RPMI8226 (cell line): ENCODE measurements at places on chromosomes 2 and 18.

DNA sequence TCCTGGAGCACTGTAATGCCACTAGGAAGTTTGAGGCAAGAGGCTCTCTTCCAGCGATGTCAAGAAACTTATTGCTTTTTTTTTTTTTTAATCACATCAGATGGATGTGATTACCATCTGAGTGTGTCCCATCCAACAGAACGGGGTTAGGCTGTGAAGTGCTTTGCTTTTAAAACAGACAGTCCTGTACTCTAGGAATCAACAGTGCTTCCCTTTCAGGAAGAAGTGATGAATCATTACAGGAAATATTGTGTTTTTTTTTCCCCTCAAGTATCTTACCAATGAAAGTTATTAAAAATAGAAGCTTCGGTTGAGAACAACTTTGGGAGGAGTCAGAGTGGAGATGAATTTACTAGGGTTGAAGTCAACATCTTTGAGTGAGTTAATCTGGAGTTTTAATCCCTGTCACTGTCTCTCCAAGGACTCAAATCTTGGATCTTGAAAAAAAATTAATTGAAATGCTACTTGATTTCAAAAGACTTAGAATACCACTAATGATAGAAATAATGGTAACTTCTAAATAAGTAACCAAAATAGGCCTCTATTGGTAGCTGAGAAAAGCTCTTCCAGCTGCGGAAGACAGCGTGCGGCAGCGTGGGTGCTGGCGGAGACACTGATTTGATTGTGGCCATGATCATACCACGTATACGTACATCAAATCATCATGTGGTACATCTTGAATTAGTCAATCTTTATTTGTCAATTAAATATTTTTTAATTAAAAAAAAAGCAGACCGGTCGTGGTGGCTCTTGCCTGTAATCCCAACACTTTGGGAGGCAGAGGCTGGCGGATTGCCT is 45.5 kb downstream of the GATA6 start:
- no peak for DNase-seq

GRCh38 chr2:192159736-192160135 is 35.0 kb downstream of the TMEFF2 start:
- DNase-seq = no peak

DNA sequence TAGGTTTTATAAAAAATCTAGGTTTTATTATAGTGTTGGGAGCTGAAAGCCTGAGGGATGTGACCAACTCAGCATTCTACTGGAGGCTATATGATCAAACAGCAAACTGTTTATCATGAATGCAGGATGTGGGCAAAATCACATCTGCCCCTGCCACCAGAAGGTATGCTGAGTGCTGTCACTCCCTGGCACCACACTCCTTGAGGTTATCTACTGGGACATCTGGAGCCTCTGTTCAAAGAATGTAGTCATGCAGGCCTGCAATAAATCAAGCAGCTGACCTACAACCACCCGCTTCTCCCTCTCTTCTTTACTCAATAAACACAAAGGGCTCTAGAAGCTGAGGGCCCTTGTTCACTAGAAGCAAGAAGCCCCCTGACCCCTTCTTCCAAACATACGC is 328.4 kb upstream of the DDX18 start:
- no peak for DNase-seq

- DNase-seq = no peak
Measured at GRCh38 chr2:236505648-236506047, 64.0 kb upstream of the ACKR3 start.

- DNase-seq = no peak
Measured at GRCh38 chr2:224551693-224552092, 33.5 kb downstream of the CUL3 start.

GRCh38 chr18:44789710-44790109 is 109.0 kb downstream of the SETBP1 start:
- no peak for DNase-seq

DNA sequence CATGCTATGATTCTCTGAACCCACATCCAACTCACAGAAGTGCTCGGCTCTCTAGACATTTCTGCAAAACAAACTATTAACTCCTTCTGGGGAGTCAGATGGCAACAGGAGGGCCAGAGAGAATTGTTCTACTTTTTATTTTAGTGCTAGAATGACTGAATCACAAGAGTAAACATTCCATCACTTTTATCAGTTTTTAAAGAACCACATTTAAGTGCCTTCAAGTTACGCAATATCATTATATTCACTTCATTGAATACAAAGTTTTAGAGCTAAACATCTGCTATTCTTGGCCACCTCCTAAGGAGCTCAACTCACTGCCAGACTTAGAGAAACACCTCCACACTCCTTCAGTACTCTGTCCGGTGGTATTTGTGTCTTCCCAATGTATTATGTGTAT is 22.4 kb downstream of the B4GALT6 start:
- no peak for DNase-seq

GRCh38 chr18:23718243-23718720 is 29.0 kb downstream of the LAMA3 start:
- DNase-seq = no peak

- DNase-seq = no peak
Measured at GRCh38 chr2:11011359-11011758, 99.6 kb downstream of the KCNF1 start.

- no peak for DNase-seq
Measured at GRCh38 chr2:239152916-239153305, 247.9 kb downstream of the HDAC4 start.

GRCh38 chr2:226868331-226869162 is 32.7 kb downstream of the RHBDD1 start:
- no peak for DNase-seq

- peak; percentile 31 for DNase-seq
Measured at GRCh38 chr18:56637711-56638231, 621 bp downstream of the TXNL1 start.

GRCh38 chr2:144430722-144431391 is 89.1 kb downstream of the ZEB2 start:
- DNase-seq = no peak

GRCh38 chr2:160911258-160911657 is 249.0 kb upstream of the TANK start:
- no peak for DNase-seq

DNA sequence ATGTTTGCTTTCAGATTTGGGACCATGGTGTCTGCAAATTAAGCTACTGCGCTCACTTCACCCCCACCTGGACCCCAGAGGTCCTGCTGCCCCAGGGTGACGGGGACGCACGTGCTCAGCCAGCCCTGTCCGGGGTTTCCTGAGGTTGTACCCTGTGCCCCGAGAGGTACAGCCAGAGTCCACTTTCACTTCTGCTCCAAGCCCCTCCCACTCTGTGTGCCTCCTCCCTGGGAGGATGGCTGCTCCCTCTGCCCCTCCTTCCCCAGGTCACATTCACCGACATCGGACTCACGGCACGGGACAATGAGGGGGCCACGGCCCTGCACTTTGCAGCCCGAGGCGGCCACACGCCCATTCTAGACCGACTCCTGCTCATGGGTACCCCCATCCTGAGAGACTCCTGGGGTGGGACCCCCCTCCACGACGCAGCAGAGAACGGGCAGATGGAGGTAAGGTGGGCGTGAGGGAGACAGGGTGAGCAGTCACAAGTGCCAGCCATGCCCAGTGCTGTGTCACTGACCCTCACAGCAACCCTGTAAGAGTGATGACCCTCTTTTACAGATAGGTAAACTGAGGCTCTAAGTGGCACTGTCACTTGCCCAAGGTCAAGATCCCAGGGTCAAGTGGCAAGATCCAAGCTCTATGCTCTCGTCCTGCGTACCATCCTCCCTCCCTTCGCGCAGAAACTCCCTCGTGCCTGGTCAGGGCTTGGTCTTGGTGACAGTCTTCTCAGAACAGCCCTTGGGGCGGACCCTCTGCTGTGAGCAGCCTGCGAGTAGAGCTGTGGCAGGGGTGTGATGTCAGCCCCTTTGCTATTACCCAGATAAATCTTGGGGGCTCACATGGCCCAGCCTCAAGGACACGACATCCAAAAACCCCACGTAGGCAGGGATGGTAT is 7.6 kb downstream of the ESPNL start:
- peak; percentile 86 for DNase-seq

GRCh38 chr18:58860747-58861231 is 3.9 kb upstream of the ZNF532 start:
- no peak for DNase-seq

- no peak for DNase-seq
Measured at GRCh38 chr2:128615571-128615970, 296.9 kb upstream of the HS6ST1 start.

GRCh38 chr2:210157526-210157925 is 13.7 kb downstream of the KANSL1L start:
- DNase-seq = no peak

DNA sequence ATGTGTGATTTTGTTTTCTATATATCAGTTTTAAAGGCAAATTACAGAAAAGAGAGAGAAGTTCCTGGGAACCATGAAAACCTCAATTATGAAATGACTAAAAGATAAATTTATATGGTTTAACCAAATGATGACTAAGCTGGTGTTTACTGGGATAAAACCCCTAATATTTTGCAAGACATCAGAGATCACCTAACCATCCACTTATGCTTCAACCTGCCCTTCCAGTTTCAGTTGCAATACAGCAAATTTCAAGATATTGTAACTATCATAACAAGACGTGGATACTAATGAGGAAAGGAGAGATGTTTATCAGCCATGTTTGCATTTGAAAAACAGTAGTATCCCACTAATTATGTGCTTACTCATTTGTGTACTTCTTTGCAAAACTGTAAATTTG is 108.2 kb downstream of the GAREM1 start:
- no peak for DNase-seq

DNA sequence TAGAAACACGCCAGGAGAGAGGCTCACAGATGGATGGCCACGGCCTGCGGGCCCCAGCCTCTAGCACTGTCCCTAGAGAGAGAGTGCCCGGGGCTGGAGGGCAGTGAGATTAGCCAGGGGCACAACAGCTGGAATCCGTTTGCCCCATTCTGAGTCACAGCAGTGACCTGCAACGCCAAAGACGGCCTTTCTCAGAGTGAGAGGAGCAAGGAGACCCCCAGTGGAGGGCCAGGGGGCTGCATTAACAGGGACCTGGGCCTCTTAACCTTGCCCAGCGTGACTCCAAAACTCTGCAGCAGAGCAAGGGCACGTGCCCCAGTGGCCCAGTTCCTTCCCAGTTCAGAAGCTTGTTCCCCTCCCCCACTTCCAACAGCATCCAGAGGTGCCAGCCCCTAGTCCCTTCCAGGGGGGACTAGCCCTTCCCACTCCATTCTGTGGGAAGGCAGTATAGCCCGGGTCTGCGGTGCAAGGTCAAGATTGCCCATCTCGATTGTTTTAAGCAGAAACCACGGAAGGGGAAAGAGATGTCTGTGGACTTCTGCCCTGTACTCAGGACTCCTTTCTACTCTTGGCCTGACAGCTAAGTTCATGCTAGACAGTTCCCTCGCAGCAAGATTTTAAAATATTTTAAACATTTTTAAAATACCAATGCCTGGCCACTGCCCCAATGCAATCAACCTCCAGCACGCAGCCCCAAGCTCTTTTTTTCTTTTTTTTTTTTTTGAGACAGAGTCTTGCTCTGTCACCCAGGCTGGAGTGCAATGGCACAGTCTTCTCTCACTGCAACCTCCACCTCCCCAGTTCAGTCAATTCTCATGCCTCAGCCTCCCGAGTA is 50.9 kb upstream of the BIN1 start:
- DNase-seq = no peak

DNA sequence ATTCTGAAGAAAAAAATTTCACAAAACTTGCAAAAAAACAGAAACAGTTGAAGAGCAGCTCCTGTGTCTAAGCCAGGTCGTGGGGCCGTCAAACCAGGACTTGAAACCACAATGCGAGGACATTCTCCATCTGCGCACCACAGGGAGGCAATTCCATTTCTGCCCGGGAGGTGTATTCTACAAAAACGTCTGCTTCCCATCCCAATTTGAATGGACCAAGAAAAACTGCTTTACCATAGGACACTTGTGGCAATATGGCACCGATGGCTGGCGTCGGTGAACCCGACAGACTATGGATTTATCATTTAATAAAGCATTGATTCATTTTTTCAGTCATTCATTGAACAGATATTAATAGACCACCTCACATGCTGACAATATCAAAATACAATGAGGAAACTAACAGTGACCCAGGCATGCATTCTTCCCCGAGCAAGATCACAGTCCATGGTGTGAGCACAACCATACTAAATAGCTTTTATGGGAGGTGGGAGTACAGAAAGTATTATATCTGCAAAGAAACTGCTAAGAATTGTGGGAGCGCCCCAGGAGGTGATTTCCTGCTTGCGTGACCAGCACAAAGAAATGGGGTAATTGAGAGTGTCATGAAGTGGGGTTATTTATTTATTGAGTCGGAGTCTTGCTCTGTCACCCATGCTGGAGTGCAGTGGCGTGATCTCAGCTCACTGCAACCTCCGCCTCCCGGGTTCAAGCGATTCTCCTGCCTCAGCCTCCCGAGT is 10.5 kb upstream of the ZAP70 start:
- DNase-seq = no peak

DNA sequence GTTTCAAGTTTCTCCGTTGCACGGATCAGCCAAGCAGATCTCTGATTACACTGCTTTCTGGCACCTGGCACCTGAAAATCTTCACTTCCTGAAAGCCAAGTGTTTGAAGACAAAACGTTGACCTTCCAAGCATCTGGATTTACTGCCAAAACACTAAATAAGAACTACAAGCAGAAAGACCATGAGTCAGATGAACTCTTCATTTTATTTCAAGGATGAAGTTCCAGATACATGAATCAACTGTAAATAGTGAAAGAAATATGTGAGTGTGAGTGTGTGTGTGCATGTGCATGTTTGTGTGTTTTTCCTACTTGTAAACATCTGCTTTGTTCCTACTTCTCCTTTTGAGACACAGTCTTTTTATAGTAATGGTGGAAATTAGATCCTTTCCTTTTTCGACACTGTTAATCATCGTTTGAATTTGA is 60.0 kb upstream of the DTNA start:
- peak; percentile 76 for DNase-seq

GRCh38 chr2:152743002-152743401 is 24.6 kb downstream of the ARL6IP6 start:
- DNase-seq = peak; percentile 13

- DNase-seq = no peak
Measured at GRCh38 chr2:238362626-238363025, 42.3 kb downstream of the TRAF3IP1 start.

DNA sequence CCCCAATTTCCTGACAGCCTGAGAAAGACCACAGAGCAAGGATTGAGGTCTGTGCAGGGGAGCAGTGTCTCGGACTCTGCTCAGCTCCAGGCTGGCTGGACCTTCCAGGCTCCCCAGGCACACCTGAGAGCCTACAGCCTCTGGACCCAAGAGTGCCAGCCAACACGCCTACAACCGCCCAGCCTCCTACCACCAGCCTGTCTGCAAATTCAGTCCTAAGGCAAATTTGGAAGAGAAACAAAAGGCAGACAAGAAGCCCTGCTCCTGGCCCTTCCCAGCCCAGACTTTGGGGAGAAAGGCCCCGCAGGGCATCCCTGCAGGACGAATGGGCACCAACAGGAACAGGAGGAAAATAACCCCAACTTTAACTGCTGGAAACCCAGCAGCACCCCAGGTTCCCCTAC is 1.9 kb downstream of the HS6ST1 start:
- DNase-seq = no peak
